ENCODE measurements at places on chromosomes 6 and 20.

GRCh38 chr6:9783567-9783966 lies 631.3 kb downstream of the TFAP2A start:
- H3K4me3 ChIP-seq: no peak overlapping the region
- no peaks in the 10 kb centered on the region for H3K4me1 ChIP-seq
- DNase-seq: no peak
- no peak overlapping the region for H3K27ac ChIP-seq
- no peaks in the 10 kb centered on the region for H3K36me3 ChIP-seq

DNA sequence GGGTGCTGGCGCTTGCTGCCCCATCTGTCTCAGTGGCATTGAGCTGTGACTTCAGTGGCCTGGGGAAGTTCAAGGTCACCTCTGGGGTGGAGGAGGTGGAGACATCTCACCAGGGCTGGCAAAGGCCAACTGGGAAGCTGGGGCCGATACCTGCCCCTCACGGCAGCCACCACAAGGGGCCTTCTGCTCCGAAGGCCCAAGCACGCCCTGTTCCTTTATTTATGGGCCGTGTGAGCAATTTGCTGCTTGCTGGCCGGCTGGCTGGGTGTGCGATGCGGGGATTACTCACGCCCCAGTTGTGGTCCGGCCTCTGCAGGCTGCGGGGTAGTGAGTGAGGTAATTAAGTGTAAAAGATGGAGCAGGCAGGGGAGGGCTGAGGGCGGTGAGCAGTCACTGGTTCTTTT lies 13.2 kb upstream of the SCRT2 start:
- H3K27ac ChIP-seq: no peak overlapping the region
- H3K4me3 ChIP-seq: no peak overlapping the region
- DNase-seq: no peak
- H3K36me3 ChIP-seq: no peaks in the 10 kb centered on the region
- no peaks in the 10 kb centered on the region for H3K4me1 ChIP-seq

DNA sequence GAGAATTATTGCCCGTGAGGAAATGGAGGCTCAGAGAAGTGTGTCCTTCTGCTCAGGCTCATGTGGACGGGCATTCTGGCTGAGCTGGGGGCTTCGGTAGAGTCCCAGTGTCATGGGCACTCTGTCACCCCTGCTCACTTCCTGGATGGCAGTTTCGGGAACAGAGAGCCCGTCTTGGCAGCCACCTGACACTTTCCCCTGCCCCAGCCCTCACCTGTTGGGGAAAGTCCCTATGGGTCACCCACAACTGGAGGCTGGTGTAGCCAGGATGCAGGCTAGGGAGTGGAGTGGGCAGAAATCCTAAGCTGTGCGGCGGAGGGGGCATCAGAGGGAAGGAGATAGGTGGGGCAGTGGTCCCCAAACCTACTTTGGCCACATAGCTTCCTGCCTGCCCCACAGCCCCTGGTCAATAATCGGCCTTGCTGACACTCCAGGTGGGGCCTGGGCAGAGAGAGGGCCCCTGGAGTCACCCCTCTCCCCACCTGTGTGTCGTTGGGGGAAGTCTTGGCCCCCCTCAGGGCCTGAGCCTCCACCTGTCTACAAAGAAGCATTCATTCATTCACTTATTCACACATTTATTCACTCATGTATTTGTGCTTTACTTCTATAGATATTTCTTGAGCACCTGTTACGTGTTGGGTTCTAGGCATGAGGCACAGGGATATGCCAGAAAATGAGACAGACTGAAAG lies 40.5 kb downstream of the SNAI1 start:
- no peaks in the 10 kb centered on the region for H3K36me3 ChIP-seq
- H3K27me3 ChIP-seq: no peaks in the 10 kb centered on the region
- no peak overlapping the region for H3K4me3 ChIP-seq
- no peak for DNase-seq
- H3K4me1 ChIP-seq: no peaks in the 10 kb centered on the region
- no peak overlapping the region for H3K27ac ChIP-seq

DNA sequence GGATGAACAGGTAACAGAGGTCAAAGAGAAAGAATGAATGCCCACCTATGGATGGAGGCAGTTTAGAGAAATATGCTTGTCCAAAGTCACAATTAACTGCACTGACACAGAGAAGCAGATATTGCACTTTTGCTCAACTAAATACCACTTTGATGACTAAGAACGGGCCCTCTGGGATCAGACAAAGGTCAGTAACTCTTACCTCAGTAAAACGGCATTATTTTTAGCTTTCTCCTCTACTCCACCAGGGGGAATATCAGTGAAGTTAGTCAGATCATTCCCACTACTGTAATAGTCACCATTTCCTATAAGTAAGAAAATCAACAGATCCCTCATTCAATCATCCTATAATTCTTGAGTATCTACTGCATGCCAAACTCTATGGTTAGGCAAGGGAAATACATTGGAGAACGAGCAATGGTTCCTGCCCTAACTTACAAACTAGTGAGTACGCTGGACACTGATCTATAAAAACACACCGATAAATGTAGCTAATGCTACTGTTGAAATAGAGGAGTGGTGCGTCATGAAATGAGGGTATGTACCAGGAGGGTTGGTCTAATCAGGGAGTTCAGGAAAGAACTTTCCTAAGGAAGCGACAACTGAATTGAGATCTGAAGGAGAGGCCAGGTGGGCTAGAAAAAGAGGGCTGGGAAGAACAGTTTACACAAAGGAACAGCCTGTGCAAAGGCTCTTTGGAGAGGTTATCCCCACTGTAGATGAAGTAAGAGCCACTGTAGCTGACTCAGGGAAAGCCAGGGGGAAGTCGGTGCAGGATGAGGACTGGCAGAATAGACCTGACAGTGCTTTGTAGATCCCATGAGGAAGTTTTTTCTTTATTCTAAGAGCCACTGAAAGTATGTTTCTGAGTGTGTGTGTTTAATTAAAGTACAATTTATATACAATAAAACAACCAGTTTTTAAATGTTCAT lies 9.2 kb downstream of the ECI2 start:
- H3K4me1 ChIP-seq: no peaks in the 10 kb centered on the region
- H3K27ac ChIP-seq: no peak overlapping the region
- no peak overlapping the region for H3K4me3 ChIP-seq
- no peak for DNase-seq
- H3K36me3 ChIP-seq: peaks cover 45% of the 10 kb centered on the region
- no peaks in the 10 kb centered on the region for H3K27me3 ChIP-seq

- DNase-seq: no peak
- H3K4me3 ChIP-seq: no peak overlapping the region
- no peak overlapping the region for H3K27ac ChIP-seq
- no peaks in the 10 kb centered on the region for H3K36me3 ChIP-seq
Measured at GRCh38 chr20:22681591-22682248, 97.3 kb upstream of the FOXA2 start.

DNA sequence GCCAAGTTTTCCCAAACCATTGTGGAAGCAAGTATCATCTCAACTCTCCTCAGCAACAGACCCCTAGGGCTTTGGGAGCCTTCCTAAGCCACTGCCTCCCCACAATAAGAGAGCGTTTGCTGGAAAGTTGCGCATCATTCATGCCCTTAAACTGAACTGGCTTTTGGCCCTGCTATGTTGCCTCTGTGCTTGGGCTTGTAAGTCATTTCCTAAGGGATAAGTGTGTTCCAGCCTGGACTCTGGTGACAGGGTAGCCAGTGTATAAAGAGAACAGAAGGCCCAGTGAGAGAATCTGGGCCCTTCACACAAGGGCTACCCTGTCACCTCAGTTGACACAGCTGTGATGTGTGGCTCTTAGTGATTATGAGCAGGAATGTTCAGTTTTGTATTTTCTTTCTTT lies 77.8 kb downstream of the COL9A1 start:
- no peaks in the 10 kb centered on the region for H3K27me3 ChIP-seq
- no peaks in the 10 kb centered on the region for H3K4me1 ChIP-seq
- no peak overlapping the region for H3K27ac ChIP-seq
- H3K4me3 ChIP-seq: no peak overlapping the region

DNA sequence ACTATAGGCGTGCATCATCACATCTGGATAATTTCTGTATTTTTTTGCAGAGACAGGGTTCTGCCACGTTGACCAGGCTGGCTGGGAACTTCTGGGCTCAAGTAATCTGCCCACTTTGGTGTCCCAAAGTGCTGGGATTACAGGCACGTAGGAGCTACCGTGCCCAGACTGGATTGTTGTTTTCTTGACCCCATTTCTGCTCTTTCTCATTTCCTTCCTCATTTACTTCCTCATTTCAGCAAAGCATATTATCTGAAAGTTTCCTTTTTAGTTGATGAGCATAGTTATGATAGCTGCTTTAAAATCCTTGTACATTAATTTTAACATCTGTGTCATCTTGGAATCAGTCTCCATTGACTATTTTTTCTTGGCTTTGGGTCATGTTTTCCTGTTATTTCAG lies 301.0 kb upstream of the RUNX2 start:
- H3K27ac ChIP-seq: no peak overlapping the region
- no peaks in the 10 kb centered on the region for H3K4me1 ChIP-seq

- no peak overlapping the region for H3K4me3 ChIP-seq
- no peak overlapping the region for H3K27ac ChIP-seq
- H3K36me3 ChIP-seq: no peaks in the 10 kb centered on the region
Measured at GRCh38 chr6:169406034-169406433, 152.4 kb upstream of the THBS2 start.

- H3K4me3 ChIP-seq: no peak overlapping the region
- no peak overlapping the region for H3K27ac ChIP-seq
- no peaks in the 10 kb centered on the region for H3K27me3 ChIP-seq
- no peaks in the 10 kb centered on the region for H3K36me3 ChIP-seq
- no peak for DNase-seq
Measured at GRCh38 chr6:14038467-14039437, 78.8 kb upstream of the CD83 start.

DNA sequence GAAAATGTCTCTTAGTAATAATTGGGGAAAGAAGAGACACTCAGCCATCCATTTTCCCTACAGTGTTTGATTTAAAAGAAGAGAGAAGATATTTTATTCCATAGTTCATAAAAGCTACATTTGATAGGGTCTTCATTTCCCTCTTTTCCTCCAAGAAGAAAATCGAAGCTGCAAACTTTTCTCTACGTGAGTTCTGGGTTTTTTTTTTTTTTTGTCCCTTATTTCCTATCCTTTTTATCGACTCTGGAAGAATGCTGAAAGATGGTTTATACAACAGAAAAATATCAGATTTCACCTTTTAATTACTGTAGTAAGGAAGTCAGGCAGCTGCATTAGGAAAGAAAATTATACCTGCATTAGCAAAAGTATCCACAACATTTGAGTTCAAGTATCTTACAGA lies at the start of gene OR2J1:
Gene OR2J1 (plus strand): TSS at position 301 of the 400 bp plus-strand sequence. CDS start 1,453 bp downstream, outside the sequence.
- H3K27me3 ChIP-seq: no peaks in the 10 kb centered on the region
- DNase-seq: no peak
- no peaks in the 10 kb centered on the region for H3K4me1 ChIP-seq
- H3K27ac ChIP-seq: no peak within 1 kb of the TSS

GRCh38 chr6:23086100-23086499 lies 516.7 kb downstream of the HDGFL1 start:
- no peak overlapping the region for H3K27ac ChIP-seq
- no peak for DNase-seq
- H3K4me3 ChIP-seq: no peak overlapping the region
- no peaks in the 10 kb centered on the region for H3K36me3 ChIP-seq

GRCh38 chr6:99362678-99363268 lies 13.3 kb upstream of the FAXC start:
- no peaks in the 10 kb centered on the region for H3K4me1 ChIP-seq
- no peak for DNase-seq
- H3K27me3 ChIP-seq: peaks cover 5% of the 10 kb centered on the region
- no peak overlapping the region for H3K4me3 ChIP-seq
- no peak overlapping the region for H3K27ac ChIP-seq

- no peaks in the 10 kb centered on the region for H3K36me3 ChIP-seq
- H3K4me3 ChIP-seq: no peak overlapping the region
- no peak for DNase-seq
- no peak overlapping the region for H3K27ac ChIP-seq
Measured at GRCh38 chr6:68108233-68108835, 526.7 kb upstream of the ADGRB3 start.

DNA sequence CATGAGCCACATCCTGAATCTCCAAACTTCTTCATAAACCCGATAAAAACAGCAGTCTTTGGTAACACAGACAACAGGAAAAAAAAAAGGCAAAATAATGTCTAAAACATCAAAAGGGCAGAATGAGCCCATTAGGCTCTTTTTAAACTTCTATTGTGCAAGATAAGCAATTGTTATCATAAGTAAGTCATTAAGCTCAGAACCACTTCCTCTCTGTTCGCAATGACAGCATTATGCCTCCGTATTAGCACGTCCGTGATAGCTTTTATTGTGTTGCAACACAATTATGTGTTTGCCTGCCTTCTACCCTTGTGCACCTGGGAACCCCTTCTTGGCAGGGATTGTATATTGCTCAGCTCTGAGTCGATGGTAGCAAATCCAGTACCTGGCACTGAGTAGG lies 147.1 kb downstream of the LRFN2 start:
- DNase-seq: no peak
- no peaks in the 10 kb centered on the region for H3K36me3 ChIP-seq
- no peak overlapping the region for H3K4me3 ChIP-seq
- no peak overlapping the region for H3K27ac ChIP-seq

GRCh38 chr20:313402-313801 lies 11.9 kb upstream of the SOX12 start:
- H3K4me3 ChIP-seq: no peak overlapping the region
- no peak overlapping the region for H3K27ac ChIP-seq
- H3K36me3 ChIP-seq: no peaks in the 10 kb centered on the region
- no peak for DNase-seq
- peaks cover 9% of the 10 kb centered on the region for H3K4me1 ChIP-seq
- H3K27me3 ChIP-seq: no peaks in the 10 kb centered on the region

DNA sequence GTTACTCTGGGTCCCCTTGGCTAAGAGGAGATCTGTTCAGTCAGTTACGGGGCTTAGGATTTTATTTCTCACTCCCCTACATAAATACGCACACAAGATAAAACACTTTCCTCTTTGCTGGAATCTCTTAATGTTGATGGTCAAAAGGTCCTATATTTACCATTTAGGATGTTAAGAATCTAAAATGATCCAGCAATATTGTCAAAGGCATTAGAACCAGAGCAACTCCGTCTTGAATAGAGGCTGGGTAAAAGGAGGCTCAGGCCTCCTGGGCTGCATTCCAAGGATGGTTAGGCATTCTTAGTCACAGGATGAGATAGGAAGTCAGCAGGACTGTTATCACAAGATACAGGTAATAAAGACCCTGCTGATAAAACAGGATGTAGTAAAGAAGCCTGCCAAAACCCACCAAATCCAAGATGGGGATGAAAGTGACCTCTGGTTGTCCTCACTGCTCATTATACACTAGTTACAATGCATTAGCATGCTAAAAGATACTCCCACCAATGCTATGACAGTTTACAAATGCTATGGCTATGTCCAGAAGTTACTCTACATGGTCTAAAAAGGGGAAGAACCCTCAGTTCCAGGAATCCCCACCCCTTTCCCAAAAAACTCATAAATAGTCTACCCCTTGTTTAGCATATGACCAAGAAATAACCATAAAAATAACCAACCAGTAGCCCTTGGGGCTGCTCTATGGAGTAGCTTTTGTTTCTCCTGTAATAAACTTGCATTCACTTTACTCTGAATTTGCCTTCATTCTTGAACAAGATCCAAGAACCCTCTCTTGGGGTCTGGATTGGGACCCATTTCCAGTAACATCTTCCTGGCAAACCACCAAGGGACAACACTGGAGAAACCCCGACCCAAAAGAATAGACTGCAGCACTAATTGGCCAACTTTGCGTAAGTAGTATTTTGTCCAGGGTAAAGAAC lies 107.5 kb downstream of the DTNBP1 start:
- no peak for DNase-seq
- H3K27ac ChIP-seq: no peak overlapping the region
- no peaks in the 10 kb centered on the region for H3K27me3 ChIP-seq
- H3K4me1 ChIP-seq: peaks cover 15% of the 10 kb centered on the region

- peaks cover 2% of the 10 kb centered on the region for H3K27me3 ChIP-seq
- DNase-seq: no peak
- no peak overlapping the region for H3K4me3 ChIP-seq
- H3K4me1 ChIP-seq: no peaks in the 10 kb centered on the region
- H3K27ac ChIP-seq: no peak overlapping the region
Measured at GRCh38 chr6:169883316-169883715, 131.9 kb downstream of the ERMARD start.

All from thymus (tissue), 14 donors.